Activated CD4-positive, alpha-beta T cell treated with anti-CD3 and anti-CD28 coated beads, Interleukin-2, amount 10 ng/mL, durations not matched to agents 24 days and 14 days (primary cell): ENCODE measurements at places on chromosomes 2 and 18. TPM values are rescaled to one million over a fixed set of nuclear protein-coding genes. Genes with fewer than 3 reads are reported as not detected.

DNA sequence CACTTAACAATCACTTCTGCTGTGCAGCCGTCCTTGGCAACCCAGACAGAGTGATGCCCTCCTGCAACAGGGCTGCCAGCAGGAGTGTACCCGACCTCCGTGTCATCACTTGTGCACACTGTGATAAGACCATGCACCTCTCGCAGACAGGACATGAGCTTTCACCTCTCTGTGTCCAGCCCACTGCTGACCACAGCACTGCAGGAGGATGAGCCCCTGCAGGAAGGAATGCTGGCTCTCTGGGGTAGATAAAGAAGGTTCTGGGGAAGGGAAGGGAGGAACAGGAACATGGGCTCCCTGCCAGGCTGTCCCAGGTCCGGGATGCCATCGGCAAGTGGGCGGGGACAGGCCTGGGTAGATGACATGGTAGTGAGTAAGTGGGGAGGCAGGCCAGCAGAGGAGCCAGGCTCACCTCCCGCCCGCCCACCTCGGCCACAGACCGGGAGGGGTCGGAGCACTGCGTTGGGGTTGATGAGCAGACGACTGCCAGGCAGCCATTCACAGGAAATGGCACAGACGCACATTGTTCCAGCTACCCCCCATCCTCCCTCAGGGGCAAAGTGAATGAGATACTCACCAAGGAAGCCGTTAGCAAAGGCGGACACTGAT lies 18.6 kb upstream of the COL6A3 start:
- DNase-seq: peak; percentile 83
- H3K27ac ChIP-seq: peak overlapping the region; percentile 95
- H3K36me3 ChIP-seq: peaks cover 22% of the 10 kb centered on the region
- no peaks in the 10 kb centered on the region for H3K27me3 ChIP-seq
- H3K4me1 ChIP-seq: peaks cover 86% of the 10 kb centered on the region

GRCh38 chr2:32663864-32664263 lies 36.0 kb downstream of the TTC27 start:
- H3K36me3 ChIP-seq: peaks cover 46% of the 10 kb centered on the region
- no peak overlapping the region for H3K4me3 ChIP-seq
- no peaks in the 10 kb centered on the region for H3K27me3 ChIP-seq
- no peak overlapping the region for H3K27ac ChIP-seq
- DNase-seq: no peak

Gene HOXD9
- not detected in 2 replicates for total RNA-seq

Gene LRRC30
- total RNA-seq: not detected in 2 replicates
